ENCODE measurements at places on chromosomes 13 and 19.

DNA sequence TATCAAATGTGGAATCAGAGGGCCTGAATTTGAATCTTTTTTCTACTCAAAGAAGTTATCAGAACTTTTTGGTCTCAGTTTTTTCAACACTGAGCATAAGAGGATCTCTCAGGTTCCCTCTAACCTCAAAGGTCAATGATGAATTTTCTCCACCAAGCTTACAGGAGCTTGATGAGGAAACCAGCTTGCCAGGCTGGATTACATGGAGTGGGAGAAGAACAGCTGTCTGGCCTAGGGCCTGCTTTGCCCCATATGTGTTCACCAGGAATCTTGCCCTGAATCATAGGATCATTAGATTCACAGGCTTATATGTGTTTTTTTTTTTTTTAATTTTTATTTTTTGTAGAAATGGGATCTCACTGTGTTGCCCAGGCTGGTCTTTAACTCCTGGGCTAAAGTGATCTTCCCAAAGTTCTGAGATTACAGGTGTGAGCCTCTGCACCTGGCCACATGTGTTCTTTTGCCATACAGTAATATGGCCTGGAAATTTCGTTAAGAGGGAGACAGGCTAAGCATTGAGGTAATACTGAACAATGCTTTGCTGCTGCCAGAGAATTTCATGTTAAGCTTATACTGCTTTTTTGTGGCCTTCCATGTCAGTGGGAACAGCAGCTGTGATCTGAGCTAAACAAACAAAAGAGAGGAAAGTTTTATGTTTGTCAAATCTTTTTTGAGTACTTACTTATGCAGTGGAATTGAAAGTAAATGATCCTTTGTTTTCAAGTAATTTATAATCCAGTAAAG is 110.6 kb downstream of the DNAJC3 start:
- DNase-seq = no peak

DNA sequence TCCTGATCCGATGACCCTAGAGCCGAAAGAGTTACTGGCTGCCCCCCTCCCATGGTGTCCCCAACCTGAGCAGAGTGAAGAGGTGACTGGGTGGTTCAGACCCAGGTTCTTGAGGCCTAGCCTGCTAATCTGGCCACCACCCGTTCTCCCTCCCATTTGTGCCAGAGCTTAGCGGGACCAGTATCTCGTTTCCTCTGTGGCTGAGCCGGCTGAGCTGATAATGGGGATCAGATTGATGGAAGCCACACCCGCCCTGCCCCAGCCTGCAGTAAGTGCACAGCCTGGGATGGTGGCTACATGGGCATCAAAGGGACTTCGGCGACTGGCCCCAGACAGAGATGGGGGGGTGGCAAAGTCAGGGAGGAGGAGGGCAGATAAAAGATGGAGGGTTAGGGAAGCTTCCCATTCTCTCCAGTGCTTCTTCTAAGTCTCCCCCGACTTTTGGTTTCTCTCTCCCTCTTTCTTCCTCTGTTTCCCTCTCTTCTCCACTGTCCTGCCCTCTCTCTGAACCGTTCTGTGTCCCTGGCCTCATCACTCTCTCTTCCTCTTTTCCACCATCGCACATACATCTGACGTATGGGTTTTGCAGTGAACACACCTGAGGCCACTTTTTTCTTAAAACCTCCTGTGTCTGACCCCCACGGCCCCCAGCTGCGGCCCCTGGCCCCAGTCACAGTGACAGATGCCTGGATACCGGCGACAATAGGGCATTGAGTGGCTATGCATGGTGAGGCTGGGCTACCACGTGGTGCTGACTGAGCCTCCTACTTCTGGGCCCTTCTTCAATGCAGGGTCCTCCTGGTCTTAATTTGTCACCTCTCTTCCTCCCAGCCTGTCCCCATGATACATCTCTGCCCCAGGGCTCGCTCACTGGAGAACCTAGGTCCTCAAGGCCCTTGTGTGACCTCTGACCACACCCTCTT is 2.4 kb downstream of the ELAVL3 start:
- no peak for DNase-seq

DNA sequence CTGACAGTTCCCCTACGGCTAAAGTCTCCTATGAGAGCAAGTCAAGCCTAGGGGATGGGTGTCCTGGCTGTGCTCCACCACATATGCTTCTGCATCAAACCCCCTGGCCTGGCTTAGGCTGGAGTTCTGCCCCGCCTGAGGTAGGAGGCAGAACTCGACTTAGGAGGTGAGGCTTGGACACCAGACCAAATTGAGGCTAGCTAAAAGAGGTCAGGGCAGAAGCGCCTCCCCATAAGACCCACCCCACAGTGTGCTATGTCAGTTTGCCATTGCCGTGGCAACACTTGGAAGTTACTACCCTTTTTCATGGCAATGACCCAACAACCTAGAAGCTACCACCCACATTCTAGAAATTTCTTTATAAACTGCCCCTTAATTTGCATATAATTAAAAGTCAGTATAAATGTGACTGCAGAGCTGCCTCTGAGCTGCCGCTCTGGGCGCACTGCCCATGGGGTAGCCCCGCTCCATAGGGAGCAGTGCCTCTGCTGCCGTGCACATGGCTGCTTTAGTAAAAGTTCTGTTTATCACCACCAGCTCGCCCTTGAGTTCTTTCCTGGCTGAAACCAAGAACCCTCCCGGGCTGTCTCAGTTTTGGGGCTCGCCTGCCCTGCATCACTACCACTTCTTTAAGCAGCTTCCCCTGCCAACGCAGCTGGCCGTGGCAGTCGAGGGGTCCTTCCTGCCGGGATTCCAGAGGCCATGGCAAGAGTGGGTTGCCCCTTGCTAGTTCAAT is 20.2 kb downstream of the AP1M1 start:
- DNase-seq = no peak

DNA sequence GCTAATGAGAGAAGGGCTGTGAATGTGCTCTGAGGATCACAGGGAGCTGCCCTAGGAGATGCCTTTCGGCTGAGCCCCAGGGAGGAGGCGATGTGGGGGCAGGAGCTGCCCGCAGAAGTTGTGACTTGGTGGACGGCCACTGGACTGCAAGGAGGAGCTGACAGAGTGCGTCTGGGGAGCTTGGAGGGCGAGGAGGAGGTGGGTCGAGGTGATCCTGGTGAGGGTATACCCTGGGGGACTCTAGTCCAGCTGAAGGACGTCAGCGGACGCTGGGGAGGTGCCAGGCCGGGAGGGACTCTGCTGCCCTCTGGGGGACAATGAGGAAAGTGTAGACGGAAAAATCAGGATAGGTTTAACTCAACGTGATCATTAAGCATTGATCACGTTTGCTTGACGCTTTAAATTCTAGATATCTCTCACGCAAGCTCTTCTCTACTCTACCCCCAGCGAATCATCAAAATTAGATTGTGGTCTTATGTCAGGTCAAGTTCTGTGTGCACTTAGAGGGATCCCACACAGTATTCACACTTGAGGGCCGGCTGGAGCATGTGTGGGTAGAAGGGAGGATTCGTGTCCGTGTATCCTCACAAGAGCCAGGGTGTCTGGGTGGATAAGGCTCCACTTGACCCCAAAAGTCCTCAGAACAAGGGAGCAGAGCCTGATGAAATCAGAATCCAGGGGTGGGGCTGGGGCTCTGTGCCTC is 3.3 kb upstream of the CEACAM7 start:
- DNase-seq = peak; percentile 23
